Hair follicle dermal papilla cell (primary cell): ENCODE measurements at places on chromosomes 12 and 14. TPM values are rescaled to one million over a fixed set of nuclear protein-coding genes. Genes with fewer than 3 reads are reported as not detected.

EMP1 gene
- total RNA-seq: 320 and 393 TPM in 2 replicates

CLEC1B gene
- not detected in 2 replicates for total RNA-seq

FOXM1 gene
- total RNA-seq: 7.6 and 9.8 TPM in 2 replicates

KLHL33 gene
- 0.32 and 0.49 TPM in 2 replicates for total RNA-seq

TSPAN11 gene
- 0.36 and 1.3 TPM in 2 replicates for total RNA-seq

ALDH2 gene
- 13.1 and 20.4 TPM in 2 replicates for total RNA-seq
